ENCODE measurements at places on chromosomes 13 and 19.

GRCh38 chr13:50991579-50992521, 82.3 kb downstream of the RNASEH2B start:
- DNase-seq: peak; percentile 71

- peak; percentile 46 for DNase-seq
Observed at GRCh38 chr19:18663940-18664530, 19.4 kb upstream of the CRTC1 start.

GRCh38 chr19:18742324-18742723, 48.8 kb downstream of the COMP start:
- DNase-seq: no peak

DNA sequence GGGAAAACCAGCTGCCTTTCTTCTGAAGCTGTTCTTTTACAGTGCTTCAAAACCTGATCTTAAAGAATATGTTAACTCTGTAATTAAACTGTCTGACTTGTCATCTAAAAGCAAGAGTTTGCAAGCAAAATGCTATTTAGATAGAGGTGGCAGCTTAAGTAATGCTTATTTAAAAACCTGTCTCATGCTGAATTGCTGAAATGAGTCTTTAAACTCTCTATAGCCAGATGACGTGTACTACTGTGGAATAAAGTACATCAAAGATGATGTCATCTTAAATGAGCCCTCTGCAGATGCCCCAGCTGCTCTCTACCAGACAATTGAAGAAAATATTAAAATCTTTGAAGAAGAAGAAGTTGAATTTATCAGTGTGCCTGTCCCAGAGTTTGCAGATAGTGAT, 22.9 kb downstream of the ITM2B start:
- no peak for DNase-seq

DNA sequence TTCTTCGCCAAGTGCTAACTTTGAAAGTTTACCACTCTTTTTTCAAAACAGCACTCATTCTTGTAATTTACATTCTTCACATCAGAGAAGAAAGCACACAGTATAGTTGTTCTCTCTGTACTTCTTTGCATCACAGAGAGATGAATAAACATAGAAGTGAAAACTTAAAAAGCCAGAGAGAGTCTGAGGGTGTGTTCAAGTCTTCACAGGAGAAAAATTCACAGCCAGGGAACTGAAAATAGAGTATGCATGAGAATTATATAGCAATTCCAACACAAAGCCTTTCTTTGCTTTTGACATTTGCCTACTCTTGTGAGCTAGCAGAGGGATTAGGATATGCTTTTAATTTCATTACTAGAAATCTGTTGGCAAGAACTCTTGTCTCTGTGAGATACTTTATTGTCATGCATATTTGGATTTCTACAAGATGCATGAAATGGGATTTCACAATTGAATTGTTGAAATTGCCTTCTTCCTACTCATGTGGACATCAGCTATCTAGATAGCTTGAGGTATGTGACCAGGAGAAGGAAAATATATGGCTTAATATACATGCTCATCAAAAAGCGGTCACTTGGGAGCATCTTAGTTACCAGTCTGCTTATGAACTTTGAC, 166.1 kb downstream of the SLC7A1 start:
- DNase-seq: no peak

- no peak for DNase-seq
Observed at GRCh38 chr13:110894086-110894485, 20.8 kb downstream of the ANKRD10 start.

DNA sequence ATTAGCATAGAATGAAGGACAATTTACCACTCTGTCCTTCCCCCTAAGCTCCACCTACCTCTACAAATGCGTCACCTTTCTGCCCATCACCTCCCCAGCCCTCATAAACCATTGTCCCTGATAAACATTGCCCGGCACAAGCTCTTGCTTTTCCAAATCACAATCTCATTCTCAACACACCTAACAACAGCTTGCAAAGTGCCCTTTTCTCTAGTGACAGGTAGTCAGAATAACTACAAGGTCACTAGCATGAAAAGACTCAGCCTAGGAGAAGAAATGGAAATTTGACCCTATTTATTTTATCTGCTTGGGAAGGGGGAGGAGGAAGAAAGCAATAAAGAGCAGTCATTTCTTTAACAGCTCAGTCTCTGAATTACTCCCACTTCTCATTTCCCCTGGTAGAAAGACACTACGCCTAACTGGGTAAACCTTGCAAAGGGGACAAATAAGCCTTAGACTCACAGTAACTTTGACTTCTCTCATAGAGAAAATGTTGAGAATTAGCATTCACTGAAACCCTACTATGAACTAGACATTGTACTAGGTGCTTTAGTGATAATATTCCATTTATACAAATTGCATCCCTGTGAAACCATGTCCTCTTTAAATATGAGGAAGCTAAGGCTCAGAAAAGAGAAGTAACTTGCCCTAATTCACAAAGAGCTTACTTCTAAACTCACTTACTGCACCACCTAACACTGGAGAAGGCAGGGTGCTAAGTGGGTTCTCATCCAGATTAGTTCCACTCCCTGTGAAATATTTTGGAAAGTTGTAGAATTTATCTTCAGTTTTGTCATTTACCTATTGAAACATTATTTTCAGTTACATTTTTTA, 116.2 kb upstream of the FNDC3A start:
- DNase-seq: no peak

GRCh38 chr13:90055121-90055520, 1292.4 kb upstream of the MIR17HG start:
- DNase-seq: no peak

- DNase-seq: peak; percentile 49
Observed at GRCh38 chr19:11581740-11582139, 4.3 kb upstream of the ACP5 start.

DNA sequence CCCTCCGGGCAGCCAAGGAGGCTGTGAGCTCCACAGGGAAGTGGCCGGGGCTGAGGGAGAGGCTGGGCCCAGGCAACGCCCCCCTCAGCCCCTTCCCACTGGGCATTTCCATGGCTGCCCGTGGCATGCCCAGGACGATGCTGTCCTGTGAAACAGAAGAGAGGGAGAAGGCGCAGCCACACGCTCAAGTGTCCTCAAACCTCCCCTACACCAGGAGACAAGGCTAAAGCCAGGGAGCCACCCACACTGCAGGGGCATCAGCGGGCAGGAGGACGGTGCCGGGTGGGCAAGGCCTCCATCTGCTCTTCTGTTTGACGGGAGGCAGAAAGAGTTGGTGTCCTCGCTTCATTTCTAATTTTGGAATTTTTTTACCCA, 14.2 kb upstream of the PROZ start:
- DNase-seq: no peak

- no peak for DNase-seq
Observed at GRCh38 chr13:84418041-84418440, 535.8 kb upstream of the SLITRK1 start.

DNA sequence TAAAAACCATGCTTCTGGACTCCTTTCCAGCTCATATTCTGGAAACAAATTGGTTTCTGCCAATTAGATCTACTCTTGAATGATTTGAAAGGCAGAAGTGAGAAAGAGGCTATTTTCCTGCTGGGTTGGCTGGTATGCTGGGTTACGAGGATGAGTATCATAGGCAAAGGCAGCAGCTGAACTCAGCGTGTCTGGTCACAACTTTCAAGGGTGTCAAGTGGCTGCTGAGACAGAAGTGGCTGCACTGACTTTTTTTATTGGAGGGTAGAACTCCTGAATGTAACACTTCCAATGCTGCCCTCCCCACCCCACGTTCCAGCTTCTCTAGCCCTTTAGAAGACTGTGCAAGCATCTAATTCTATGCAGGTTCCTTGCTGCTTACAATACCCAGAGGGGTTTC, 8.3 kb upstream of the DZIP1 start:
- no peak for DNase-seq

- no peak for DNase-seq
Observed at GRCh38 chr13:20803180-20803965, 29.6 kb upstream of the EEF1AKMT1 start.

- no peak for DNase-seq
Observed at GRCh38 chr19:36160821-36161596, 8.8 kb upstream of the COX7A1 start.

DNA sequence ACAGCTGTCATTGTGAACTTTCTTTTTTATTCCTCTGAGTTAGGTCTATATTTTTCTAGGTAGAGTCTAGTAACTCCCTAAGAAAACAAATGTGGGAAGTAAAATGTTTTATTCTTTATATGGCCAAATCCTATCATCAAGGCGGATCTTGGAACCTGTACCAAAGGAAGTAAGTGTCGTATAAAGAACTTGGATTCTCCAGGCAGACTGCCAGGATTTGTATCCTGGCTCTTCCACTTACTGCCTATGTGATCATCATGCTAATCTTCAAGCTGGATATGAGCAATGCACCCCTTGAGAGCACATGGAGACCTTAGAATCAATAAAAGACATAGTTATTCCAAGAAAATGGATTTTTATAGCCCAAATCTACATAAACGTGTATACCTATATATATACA, 286.5 kb downstream of the PCDH17 start:
- DNase-seq: no peak

DNA sequence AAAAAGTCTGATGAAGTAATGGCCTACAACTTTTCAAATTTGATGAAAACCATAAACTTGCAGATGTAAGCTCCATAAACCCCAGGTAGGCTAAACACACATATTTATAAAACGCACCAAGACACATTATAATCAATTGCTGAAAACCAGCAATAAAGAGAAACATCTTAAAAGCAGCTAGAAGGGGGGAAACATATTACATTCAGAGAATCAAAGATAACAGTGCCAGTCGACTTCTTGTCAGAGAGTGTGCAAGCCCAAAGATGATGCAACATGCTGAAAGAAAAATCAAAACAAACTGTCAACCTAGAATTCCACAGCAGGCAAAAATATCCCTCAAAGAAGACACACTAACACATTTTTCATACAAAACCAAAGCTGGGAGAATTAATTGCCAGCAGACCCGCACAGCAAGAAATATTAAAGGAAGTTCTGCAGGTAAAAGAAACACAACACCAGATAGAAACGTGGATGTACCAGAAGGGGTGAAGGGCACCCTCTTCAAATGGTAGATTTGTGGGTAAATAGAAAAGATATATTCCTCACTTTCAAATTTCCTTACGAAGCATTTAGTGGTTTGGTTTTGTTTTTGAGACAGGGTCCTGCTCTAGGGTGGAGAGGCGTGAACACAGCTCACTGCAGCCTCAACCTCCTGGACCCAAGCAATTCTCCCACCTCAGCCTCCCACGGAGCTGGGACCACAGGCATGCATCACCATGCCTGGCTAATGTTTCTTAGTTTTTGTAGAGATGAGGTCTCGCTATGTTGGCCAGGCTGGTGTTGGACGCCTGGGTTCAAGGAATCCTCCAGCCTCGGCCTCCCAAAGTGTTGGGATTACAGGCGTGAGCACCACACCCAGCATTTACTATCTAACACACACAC, 16.5 kb upstream of the ATP1A3 start:
- no peak for DNase-seq

DNA sequence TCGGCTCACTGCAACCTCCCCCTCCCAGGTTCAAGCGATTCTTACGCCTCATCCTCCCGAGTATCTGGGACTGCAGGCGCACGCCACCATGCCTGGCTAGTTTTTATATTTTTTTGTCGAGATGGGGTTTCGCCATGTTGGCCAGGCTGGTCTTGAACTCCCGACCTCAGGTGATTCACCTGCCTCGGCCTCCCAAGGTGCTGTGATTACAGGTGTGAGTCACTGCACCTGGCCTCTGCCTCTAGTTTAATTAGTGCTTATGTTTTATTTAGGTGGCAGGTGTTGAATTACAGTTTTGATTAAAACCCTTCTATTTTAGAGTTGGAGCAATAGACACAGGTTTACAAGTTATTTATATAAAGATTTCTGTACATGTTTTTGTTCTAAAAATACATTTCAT, 42.8 kb downstream of the ATP11A start:
- DNase-seq: no peak

GRCh38 chr13:34577051-34577450, 365.0 kb upstream of the NBEA start:
- DNase-seq: no peak

DNA sequence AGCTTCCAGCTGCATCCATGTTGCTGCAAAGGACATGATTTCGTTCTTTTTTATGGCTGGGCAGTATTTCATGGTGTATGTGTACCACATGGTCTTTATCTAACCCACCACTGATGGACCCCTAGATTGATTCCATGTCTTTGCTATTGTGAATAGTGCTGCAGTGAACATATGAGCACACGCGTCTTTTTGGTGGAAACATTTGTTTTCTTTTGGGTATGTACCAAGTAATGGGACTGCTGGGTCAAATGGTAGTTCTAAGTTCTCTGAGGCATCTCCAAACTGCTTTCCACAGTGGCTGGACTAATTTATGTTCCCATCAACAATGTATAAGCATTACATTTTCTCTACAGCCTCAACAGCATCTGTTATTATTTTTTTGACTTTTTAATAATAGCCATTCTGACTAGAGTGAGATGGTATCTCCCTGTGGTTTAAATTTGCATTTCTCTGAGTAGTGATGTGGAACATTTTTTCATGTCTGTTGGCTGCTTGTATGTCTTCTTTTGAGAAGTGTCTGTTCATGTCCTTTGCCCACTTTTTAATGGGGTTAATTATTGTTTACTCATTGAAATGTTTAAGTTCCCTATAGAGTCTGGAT, 6.8 kb upstream of the UBE2L5 start:
- DNase-seq: no peak

DNA sequence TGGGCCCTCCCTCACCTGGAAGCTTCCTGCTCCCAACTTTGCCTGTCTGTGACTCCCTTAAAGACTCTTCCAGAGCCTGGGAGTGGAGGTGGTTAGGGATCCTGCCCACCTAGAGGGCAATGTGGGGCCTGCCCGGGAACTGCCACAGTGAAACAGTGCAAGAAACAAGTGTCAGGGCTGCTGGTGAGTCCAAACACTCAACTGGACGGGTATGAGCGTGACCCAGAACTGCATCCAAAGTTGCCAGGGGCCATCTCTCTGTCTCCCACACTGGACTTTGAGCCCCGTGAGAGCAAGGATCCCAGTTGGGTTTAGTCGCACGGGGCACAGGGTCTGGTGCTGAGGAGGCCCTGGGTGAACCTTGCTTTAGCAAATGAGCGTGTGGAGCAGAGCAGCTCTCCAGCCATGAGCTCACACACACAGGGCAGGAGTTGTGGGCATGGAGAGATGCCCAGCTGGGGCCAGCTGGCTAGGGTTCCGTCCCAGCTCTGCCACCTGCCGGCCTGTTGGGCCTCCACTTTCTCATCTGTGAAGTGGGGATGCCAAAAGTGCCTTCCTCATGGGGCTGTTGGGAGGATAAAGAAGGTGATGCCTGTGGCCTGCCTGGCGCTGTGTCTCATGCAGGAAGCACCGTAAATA, 2.8 kb upstream of the NUMBL start:
- no peak for DNase-seq

DNA sequence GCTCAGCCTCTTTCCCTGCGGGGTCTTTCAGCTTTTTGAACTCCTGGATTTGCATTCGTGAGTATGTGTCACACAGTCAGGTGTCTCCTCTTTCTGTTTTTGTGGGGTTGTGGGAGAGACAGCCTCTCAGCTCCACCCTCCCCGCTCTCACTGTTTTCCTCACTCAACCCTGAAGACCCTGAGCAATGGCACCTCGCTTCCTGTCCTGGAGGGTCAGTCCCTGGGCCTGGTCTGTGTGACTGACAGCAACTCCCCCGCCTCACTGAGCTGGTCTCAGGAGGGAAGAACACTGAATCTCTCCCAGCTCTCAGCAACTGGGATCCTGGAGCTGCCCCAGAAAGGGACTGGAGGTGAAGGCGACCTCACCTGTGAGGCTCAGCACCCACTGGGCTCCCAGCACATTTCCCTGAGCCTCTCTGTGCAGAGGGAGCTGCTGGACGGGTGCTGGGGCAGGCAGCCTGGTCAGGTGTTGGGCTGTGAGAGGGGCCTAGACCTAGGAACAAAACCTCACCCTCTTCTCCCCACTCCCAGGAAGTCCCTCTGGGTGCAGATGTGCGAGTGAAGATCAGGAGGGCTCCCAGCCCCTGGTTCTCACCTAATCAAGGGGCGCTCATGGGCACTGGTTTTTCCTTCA, 4.2 kb upstream of the SIGLEC7 start:
- no peak for DNase-seq
